Fibroblast of pulmonary artery (primary cell): ENCODE measurements at places on chromosomes 3 and 15.

DNA sequence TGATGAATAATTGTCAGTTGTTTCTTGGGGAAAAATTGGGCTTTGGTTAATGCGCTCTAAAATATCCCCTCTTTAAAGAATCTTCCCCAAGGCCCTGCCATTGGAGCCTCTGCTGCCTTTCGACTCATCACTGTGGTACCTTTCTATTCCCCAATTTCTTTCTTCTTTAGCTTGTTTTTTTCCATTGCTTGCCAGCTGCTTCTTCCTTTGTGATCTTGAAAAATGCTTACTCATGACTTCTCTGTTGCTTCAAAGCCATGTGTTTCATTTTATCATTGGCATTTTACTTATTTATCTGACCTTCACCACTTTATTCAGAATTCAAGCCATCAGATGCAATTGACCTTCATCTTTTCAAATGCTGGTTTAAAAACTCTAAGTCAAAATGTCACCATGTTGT lies 84.4 kb downstream of the SV2B start:
- no peak for DNase-seq

- DNase-seq: no peak
These were observed 50.5 kb downstream of the UBE2E1 start for GRCh38 chr3:23856286-23856685.

DNA sequence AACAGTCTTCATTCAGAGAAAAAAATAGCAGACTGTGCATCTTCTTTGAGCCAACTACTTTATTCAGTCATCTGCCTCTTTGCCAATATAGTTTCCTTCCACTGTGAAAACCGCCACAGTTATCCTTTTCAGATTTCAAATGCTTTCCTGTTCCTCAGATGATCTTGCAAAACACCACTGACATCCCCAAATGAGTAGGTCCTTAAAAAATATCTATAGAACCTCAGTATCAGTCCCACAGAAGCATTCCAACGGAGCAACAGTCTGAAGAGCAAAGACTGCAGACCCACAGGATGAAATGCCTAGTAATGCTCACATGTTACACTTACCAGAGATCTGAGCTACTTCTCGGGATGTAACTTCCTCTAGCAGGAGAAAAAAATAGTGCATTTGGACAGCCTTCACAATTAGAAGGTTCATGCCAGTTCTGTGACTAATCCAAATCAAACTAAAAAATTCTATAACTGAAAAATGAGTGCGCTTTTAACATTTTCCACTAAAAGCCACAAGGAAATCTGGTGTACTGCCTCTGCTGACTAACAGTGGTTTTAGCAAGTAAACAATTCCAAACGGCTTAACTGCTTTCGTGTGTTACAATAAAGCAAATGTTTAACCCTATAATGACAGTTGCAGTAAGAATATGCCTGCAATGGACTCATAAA lies at the start of gene ANKRD28:
Gene ANKRD28, minus strand, starts transcription at position 338 of the 662 bp plus-strand sequence. CDS start 1,458 bp downstream, outside the sequence.
- peak; percentile 96 for DNase-seq

DNA sequence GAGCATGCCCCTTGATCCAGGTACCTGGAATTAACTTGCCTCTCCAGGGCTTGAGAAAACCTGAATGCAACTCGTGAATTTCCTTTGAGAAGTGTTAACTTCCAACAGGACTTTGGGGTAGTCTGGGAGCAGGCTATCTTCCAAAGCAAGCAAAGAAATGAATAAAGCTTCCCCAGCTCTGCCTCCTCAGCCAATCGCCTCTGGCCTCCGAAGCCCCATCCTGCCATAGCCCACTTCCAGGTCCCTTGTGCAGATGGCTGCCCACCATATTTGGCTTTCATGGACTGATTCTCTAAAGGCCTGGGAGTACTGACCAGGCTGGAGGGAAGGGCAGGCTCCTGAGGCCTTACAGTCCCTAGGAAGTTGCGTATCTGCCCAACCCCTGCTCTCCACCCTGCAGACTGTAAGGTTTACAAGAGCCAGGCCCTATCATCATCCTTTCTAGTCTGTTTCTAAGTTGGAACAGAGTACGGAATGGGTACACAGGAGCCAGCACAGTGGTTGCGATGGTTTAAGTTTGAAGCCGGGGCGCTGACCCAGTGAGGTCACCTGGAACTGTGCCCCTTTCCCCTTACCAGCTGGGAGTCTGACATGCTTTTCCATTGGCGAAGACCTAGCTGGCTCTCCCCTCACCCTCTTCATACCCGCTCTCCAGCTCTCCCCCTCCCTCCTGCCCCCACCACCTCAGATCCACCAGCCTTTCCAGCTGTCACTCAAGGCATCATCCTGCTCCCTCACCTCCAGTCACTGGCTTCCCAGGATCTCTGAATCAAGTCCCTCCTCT lies 1.1 kb upstream of the PML start:
- no peak for DNase-seq

GRCh38 chr15:70679919-70680231 lies 83.5 kb downstream of the UACA start:
- no peak for DNase-seq

DNA sequence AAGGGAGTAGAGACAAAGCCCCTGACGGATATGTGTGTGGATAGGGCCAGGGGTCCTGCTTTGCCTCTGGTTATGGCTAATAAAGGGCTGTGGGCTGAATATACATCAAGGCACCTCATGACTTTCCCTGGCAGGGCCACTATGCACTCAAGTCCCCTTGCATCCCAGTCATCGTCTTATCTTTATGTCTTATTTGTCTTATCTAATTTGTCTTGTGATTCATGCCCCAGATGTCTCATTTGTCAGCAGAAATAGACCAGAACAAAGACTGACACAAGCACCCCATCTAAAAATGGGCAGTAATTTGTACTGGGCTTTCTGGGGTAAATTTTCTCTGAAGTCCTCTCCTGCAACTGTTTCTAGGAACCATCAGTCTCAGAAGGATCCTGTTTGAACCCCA lies 68.6 kb downstream of the ITGA11 start:
- DNase-seq: no peak

DNA sequence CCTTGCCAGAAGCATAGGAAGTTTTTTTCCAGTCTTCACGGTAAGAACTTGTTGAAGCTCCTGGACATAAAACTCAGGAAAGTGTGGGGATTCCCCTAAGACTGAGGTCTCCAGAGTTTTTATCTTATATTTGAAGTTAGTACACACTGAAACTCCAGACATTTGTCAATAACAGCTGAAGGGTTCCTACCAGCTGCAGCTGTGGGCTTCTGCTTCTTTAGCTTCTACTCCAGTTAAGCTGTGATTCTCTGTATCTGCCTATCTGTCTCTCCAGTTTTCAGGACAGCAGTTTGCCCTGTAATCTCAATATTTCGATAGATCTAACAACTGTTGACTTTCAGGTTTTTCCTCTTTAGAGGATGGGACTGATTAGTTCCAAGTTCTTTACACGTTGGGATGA lies 966.0 kb upstream of the SEMA6D start:
- no peak for DNase-seq

DNA sequence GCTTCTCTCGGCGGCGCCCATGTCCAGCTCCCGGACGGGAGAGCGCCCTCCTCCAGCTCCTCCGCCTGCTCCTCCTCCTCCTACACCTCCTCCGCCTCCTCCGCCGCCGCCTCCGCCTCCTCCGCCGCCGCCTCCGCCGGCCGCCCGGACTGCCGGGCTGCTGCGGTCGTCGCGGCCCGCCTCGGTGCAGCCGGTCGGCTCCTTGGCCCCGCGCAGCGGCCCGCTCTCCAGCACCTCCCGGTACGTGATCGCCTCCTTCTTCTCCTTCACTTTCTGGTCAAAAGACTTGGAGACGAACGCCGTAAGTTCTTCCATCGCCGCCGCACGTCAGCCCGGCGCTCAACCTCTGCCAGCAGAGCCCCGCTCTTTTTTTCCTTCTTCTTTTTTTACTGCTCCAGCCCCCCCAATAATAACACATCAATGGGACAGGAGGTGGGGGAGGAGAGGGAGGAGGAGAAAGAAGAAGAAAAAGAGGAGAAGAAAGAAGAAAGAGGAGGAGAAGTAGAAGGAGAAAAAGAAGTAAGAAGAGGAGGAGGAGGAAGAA lies 438 bp downstream of the SHOX2 start:
- peak; percentile 53 for DNase-seq

GRCh38 chr3:57805674-57806073 lies 49.6 kb downstream of the SLMAP start:
- peak; percentile 74 for DNase-seq

GRCh38 chr15:95119041-95119610 lies 887.8 kb downstream of the MCTP2 start:
- no peak for DNase-seq

- DNase-seq: no peak
These were observed 91.9 kb downstream of the THSD4 start for GRCh38 chr15:71207141-71207540.

- no peak for DNase-seq
These were observed 66.8 kb upstream of the RASGRP1 start for GRCh38 chr15:38631119-38632075.

DNA sequence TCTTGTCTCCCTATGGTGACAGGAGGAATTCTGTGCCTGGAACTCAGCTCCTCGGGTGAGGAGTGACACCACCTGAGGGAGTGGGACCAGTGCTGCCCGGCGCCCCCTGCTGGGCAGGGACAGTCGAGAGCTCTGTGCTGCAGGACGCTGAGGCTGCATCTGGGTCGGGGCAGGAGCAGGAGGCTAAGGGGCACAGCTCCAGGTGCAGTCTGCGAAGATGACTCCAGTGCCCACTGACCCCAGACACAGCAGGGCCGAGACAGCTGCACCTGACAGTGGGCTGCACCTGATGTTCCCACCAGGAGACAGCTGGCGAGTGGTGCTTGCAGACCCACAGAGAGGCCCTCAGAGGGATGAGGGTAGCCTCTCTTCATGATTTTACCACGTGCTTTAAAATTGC lies 152.9 kb downstream of the ATP10A start:
- peak; percentile 18 for DNase-seq

DNA sequence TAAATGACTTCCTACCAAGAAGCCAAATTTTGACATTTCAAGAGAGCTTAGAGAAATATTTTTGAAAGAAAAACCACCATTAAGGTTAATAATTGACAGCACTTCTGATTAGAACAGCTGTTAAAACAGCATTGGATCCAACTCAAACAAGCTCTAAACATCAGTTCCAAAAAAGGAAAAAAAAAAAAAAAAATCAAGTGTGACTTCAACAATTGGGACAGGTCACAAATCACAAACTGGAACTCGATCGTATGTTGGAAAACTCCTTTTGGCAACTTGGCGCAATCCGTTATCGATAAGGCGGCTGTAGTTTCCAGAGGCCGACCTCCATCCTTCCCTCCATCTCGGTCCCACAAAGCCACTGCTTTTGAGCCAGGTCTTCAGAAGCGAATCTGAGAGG lies 17.8 kb downstream of the TLE3 start:
- DNase-seq: no peak

- DNase-seq: peak; percentile 25
These were observed 64.6 kb upstream of the UBE2E1 start for GRCh38 chr3:23741036-23741706.

GRCh38 chr3:119240591-119241434 lies at the start of gene B4GALT4:
Gene B4GALT4 (minus strand): TSS chr3:119240878. CDS start chr3:119230099, 10,779 bp downstream.
- peak; percentile 86 for DNase-seq

- no peak for DNase-seq
These were observed 71.1 kb upstream of the SLC24A5 start for GRCh38 chr15:48049736-48050135.
